ENCODE measurements at places on chromosomes 2 and 18. TPM values are rescaled to one million over a fixed set of nuclear protein-coding genes. Genes with fewer than 3 reads are reported as not detected.

GRCh38 chr2:3726511-3726910, 23.1 kb downstream of the DCDC2C start:
- DNase-seq, result no peak

G6PC2 gene
- not detected for total RNA-seq

- no peak for DNase-seq
Measured at GRCh38 chr2:99420031-99420430, 69.8 kb downstream of the REV1 start.

DNA sequence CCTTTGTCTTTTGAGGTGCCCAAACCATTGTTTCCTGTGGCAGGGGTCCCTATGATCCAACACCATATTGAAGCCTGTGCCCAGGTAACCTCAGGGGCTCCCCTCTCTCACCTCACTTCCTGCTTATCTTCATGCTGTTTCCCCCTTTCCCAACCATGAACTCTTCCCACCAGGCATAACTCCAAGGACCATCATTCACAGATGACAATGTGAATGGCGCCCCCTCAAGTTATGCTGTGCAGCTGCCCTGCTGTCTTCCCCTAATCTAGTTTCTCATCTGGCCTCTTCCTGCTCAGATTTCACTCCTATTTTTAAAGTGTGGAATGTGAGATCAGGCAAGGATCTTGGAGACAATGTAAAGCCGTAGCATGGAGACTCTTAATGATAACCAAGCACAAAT, 1.4 kb downstream of the GMPPA start:
- DNase-seq, result no peak

DNA sequence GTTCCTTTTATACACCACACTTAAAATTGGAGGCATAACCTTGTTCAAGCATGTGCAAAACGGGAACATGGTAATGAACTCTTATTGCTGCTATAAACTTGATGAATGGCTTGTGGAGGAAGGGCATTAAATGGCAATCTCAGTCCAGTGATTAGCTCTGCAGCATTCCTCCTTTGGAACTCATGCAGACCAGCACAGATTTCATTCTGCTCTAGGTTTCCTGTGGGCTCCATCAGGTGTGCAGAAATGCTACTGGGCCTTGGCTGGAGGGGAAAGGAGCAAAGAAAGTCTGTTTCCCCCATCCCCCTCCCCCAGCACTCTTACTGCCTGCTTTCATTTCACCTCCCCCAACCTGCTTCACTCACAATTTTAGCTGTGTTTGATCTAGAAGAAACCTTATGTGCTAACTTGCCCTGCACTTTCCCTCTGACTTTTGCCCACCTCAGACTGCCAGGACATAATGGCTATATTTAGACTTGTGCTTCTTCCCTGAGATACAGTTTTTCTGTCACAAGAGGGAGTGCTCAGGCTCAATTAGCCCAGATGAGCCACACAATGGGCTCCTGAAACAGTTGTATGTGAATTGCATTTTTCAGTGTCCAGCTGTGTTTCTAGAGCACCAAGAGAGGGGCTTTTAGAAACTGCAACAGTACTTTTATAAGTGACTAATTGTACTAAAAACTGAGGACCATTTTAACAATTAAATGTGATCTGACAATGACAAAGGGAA, 109.8 kb downstream of the FSHR start:
- DNase-seq, result no peak

RAD51AP2 gene
- 0.14 TPM for total RNA-seq

GRCh38 chr2:17915811-17916518, 37.5 kb downstream of the KCNS3 start:
- no peak for DNase-seq

C1GALT1C1L gene
- total RNA-seq, result 1.2 TPM

BMP10 gene
- not detected for total RNA-seq

LYPD6 gene
- total RNA-seq, result 3.7 TPM

PDE11A gene
- 0.21 TPM for total RNA-seq

GRCh38 chr18:32275221-32275620, 85.4 kb downstream of the MEP1B start:
- DNase-seq, result no peak

DNA sequence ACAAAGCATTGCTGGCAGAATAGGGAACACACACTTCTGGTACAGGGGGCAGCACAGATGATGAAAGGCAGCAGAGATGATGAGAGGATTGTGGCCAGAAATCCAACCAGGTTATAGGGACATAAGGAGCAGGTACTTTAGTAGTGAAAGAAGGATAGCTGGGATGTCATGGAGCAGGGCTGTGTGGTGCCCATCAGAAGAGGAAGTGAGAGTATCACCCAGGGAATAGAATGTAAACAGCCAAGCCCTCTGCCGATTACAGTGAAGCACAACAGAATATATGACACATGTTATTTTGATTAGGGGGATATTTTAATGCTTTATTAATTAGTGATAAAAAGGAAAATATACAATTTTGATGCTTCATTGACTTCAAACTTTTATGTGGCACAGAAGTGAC, 883.4 kb upstream of the CDH2 start:
- no peak for DNase-seq
